ENCODE measurements at places on chromosomes 13 and 19.

- peak; percentile 76 for DNase-seq
Observed at GRCh38 chr13:80342471-80343371, 1.8 kb upstream of the SPRY2 start.

- no peak for DNase-seq
Observed at GRCh38 chr13:30752201-30752797, 17.0 kb downstream of the ALOX5AP start.

DNA sequence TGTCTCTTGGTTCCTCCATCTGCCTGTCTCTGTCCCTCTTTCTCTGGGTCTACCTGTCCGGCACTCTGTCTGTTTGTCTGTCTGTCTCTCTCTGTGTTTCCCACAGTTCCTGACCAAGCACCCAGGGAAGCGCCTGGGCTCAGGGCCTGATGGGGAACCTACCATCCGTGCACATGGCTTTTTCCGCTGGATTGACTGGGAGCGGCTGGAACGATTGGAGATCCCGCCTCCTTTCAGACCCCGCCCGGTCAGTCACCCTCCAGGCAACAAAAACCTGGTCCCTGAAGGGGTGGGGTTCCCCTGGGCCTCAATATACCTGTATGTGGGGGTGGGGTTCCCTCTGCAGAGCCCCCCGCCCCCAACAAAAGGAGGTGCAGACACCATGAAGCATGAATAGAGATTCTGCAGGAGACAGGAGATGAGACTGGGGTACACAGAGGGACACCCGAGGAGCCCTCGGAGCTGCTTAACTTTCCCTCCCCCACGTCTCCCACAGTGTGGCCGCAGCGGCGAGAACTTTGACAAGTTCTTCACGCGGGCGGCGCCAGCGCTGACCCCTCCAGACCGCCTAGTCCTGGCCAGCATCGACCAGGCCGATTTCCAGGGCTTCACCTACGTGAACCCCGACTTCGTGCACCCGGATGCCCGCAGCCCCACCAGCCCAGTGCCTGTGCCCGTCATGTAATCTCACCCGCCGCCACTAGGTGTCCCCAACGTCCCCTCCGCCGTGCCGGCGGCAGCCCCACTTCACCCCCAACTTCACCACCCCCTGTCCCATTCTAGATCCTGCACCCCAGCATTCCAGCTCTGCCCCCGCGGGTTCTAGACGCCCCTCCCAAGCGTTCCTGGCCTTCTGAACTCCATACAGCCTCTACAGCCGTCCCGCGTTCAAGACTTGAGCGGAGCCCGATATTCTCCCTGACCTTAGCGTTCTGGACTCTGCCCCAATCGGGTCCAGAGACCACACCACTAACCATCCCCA is 2.6 kb upstream of the CACNG7 start:
- peak; percentile 69 for DNase-seq

DNA sequence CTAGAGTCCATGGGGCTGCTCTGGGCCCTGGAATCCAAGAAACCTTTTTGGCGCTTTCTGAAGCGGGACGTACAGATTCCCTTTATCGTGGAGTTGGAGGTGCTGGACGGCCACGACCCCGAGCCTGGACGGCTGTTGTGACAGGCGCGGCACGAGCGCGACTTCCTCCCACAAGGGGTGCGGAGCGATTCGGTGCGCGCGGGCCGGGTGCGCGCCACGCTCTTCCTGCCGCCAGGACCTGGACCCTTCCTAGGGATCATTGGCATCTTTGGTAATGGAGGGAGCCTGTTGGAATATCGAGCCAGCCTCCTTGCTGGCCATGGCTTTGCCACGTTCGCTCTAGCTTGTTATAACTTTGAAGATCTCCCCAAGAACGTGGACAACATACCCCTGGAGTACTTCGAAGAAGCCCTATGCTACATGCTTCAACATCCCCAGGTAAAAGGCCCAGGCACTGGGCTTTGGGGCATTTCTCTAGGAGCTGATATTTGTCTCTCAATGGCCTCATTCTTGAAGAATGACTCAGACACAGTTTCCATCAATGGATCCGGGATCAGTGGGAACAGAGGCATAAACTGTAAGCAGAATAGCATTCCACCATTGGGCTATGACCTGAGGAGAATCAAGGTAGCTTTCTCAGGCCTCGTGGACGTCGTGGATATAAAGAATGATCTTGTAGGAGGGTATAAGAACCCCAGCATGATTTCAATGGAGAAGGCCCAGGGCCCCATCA is 3.5 kb upstream of the ZFP82 start:
- no peak for DNase-seq

DNA sequence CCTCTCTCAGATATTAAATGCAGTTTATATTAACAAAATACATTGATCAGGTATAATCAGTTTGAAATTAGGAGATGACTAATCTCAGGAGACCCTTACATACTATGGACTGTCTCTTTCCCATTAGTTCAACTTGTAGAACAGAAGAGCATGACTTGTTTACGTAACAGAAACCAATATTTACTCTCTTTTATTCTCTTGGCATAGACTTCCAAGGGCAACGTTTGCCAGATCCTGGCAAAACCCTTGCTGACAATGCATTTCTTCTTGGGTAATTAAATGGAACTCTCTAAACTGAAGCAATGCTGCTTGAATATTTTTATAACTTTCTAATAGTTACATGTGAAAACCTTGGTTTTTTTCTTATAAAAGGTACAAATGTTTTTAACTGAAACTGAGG is 68.3 kb upstream of the MYO16 start:
- no peak for DNase-seq

DNA sequence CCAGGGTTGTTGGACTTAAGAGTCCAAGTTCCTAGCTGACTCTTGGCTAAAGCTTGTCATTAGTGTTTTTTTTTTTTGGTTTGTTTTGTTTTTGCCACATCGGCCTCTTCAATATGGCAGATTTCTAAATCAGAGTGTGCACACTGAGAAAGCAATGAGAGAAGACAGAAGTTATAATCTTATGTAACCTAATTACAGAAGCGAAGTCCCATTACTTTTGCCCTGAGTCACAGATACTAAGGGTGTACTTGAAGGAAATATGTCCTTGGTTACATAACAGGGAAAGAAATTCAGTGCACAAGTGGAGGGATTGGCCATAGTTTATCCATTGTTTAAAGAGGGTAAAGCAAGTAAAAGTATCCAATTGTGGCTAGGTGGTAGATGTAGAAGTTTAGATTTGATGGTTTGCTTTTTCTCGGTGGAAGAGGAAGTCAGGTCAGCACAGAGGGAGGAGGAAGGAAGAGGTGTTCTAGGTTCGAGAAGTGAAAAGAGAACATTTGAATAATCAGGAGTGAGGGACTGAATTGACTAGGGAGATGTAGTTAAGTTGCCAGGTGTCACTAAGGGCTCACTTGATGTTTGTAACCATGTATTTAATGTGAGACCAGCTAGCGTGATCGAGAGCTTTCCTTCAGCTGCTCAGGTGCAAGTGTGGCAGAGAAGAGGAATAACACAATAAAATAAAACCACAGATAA is 12.2 kb downstream of the GTF2F2 start:
- DNase-seq = no peak

DNA sequence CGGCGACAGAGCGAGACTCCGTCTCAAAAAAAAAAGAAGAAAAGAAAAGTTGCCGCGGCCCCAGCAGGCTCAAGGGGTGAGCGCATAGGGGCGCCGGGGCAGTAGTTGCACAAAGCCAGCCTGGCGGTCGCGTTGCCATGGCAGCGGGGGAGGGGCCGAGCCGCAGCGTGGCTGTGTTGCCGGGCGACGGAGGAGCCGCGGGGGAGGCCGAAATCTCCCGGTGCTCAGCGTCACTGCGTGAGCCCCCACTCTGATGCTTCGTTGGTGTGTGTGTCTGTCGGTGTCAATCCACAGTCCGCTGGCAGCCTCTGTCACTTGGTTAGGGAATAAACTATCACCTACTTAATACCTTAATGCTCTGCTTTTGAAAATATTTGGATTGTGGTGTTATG is 82.9 kb upstream of the C1QTNF9B start:
- DNase-seq = peak; percentile 93

DNA sequence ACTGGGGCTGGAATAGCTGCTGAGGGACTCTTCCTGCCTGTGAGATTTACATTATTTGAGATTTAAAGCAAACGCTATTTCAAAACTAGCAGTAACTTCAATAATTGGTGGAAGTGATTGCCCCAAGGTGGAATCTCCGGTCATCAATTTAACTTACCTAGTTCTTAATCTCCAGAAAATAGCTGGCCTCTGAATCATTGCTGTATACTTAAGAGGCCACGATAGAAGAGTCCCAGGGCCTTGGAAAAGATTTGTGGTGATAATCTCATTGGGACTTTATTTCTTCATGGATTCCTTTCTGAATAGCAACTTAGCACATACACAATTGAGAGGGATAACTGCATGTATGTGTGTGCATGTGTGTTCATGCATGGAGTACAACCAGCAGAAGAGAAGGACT is 120.2 kb downstream of the DNAJC15 start:
- DNase-seq = no peak

GRCh38 chr19:33812388-33813330 is 16.0 kb downstream of the KCTD15 start:
- no peak for DNase-seq

- DNase-seq = no peak
Observed at GRCh38 chr13:79727086-79727485, 246.1 kb downstream of the NDFIP2 start.

DNA sequence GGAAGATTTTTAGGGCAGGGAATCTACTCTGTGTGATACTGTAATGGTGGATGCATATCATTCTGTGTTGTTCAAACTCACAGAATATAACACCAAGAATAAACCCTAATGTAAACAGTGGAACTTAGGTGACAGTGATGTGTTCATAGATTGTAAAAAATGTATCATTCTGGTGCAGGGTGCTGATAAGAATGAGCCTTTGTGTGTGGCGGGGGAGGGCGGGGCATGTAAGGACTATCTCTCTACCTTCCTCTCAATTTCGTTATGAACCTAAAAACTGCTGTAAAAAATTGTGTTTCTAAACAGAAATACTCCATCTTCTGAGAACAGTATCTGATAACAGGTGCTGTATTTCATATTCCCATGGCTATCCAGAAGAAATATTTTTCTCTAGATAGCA is 35.6 kb downstream of the TNFRSF19 start:
- DNase-seq = no peak

DNA sequence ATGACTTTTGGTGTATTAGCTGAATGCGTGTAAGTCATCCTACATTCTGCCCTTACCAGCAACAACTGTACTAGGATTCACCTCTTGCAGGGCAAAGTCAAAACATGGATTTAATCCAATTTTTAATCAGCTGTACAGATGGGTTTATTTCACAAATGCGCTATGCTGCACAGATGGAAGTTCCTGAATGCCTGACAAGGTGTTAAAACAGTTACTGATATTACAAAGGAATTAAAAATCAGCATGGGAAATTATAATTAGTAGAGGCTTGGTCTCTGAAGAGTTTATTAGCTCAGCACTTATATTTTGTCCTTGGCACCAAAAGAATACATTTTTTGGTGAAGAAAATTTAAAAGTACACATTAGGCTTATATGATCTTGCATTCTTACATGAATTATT is 448.9 kb downstream of the PCDH9 start:
- DNase-seq = no peak

GRCh38 chr19:16026131-16026530 is 50.2 kb upstream of the TPM4 start:
- no peak for DNase-seq

- no peak for DNase-seq
Observed at GRCh38 chr13:79740991-79741390, 260.0 kb downstream of the NDFIP2 start.

DNA sequence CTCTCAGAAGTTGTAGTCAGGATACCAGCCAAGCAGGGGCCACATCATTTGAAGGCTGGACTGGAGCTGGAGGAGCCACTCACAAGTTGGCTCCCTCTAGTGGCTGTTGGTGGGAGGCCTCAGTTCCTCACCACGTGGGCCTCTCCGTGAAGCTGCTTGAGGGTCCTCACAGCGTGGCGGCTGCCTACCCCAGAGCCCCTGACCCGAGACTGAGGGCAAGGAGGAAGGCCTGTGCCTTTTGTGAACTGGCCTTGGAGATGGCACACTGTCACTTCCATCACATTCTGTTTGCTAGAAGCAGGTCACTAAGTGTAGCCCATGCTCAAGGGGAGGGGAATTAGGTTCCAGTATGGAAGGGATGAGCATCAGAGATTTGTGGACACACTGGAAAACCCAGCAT is 14.6 kb downstream of the GNA11 start:
- peak; percentile 69 for DNase-seq

DNA sequence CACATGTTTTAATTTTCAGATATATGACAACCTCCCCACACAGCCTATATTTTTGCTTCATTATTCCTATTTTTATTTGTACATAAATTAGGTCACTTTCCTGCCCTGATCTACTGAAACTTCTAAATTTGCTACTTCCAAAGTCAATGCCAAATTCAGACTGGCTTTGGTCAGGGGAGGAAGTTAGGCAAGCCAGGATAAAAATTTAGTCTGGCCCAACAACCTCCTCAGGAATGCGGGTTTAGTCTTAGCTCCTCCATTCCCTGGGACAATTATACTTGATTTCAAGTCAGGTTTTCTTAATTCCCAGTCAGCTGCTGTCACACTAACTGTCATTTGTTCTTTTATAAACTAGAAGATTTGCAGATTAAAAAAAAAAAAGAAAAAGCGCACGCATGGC is 84.3 kb downstream of the TM9SF2 start:
- no peak for DNase-seq

DNA sequence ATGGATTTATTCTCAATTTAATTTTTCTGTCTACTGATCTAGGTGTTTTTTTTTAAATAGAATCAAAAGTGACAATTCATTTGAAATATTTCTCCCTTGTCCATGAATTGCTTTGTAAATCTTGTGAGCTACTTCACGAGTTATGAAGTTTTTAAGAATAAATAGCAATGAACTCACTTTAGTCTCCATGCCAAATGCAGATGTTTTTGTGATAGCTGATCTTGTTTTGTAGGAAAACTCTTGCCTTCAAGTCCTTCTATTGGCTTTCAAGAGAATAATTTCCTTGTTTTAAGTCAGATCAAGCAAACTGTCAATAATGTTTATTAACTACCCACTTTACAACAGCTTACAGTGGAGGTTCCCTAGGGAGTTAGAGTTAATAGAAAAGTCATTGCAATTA is 99.8 kb downstream of the ITGBL1 start:
- no peak for DNase-seq

- DNase-seq = no peak
Observed at GRCh38 chr19:13068085-13068846, 34.4 kb downstream of the LYL1 start.

DNA sequence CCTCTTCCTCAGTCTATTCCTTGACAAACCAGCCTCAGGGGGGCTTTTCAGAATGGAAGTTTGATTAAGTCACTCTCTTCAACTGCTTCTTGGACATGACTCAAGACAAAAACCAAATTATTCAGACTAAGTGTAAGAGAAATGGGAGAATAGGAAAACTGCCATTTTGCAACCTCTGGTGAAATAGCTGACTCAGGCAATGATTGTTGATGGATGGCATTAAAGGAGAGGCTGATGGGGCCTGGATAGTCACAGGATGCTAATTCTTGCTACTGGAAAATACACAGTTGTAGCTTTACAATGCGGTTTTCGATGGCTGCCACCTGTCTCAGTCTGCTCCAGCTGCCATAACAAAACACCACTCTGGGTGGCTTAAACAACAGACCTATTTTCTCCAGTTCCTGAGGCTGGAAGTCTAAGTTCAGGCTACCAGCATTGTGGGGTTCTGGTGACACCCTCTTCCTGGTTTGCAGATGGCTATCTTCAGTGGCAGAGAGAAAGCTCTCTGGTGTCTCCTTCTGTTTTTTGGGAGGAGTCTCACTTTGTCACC is 6.1 kb downstream of the NOSIP start:
- no peak for DNase-seq

GRCh38 chr19:56253737-56254136 is 18.8 kb upstream of the EDDM13 start:
- DNase-seq = no peak

GRCh38 chr19:35120898-35121297 is 5.3 kb downstream of the FXYD3 start:
- no peak for DNase-seq

- DNase-seq = no peak
Observed at GRCh38 chr13:79939689-79940088, 401.2 kb downstream of the SPRY2 start.

All from activated naive CD8-positive, alpha-beta T cell treated with anti-CD3 and anti-CD28 coated beads for 36 hours (primary cell).